ENCODE measurements at places on chromosomes 7 and 10.

DNA sequence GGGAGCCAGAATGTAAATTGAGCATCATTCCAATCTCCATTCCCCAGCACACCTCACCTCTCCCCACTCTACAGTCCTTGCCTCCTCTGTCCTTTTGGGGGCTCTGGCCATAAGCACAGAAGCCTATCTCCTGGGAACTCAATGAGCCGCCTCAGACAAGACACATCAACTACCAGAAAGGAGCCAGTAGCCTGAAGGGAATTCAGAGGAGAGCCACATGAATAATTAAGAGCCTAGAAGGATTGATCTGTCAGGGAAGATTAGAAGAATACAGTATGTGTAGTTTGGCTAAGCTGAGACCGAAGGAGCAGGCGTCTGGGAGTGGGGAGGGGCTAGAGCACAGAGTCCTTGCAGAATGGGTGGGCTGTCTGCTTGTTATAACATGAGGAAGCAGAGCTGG, 31.2 kb downstream of the FRMD4A start:
- no peak for DNase-seq

DNA sequence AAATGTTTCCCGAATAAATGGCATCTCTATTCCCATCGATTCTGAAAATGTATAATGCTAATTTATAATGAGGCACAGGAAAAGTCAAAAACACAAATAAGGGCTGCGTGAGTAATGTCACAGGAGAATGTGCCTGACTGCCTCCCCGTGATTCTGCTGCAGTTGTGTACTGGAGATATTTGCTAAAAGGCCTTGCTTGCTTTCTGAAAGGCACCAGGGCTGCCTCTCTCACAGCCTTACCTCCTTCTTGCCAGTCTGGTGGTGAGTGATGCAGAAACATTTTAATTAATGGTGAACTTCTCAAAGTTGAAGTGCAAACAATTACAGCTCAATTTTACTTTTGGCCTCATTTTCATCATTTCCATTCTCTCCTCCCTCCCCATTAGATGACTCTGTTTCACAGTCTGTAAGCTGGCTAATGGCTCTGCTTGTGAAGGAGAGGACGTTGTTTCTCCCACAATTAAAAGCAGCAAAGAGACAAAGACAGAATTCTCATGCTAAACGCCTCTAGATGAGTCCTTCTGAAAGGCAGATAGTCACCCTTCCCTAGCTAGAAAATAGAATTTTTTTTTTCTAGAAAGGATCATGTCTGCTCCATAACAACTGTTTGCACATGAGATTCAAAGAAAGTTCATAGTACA, 377.6 kb downstream of the MDFIC start:
- DNase-seq: no peak

DNA sequence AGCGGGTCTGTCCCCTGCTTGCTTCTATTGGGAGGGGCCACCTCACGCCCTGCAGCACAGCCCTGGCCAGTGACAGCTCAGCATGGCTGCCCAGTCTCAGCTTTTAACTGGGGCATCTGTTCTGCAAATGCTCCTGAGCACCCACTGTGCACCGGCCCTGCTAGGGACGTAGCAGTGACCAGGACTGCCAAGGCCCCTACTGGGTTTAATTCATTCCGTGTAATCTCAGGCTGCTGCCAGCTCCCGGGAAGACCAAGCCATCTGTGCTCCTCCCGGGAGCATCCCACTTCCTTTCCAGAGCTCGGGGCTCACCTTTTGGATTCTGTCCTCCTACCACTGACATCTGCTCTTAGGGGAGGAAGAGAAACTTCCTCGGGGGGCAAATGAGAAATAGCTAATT, 85.2 kb downstream of the ADARB2 start:
- peak; percentile 51 for DNase-seq

DNA sequence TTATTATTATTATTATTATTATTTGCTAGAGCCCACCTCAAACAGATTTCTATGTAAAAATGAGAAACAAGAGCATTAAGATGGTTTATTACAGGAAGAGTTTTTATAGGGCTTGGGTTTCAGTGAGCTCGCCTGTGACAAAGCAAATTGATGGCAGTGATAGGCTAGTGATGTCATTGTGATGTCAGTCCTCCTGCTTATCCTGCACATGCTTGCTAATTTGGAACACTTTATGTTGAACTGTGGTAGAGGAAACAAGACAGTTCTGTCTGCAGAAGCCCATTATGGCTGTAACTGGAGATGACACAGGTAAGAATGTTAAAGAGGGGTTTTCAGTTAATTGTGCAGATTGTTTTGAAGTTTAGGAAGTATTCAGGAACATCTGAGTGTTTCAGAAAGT, 68.3 kb downstream of the CREM start:
- DNase-seq: no peak

- DNase-seq: no peak
Observed at GRCh38 chr7:7607010-7607409, 33.5 kb upstream of the UMAD1 start.

Measured in cerebellar nuclear complex (tissue), 1 donor.